ENCODE measurements at places on chromosomes 16 and 17.

- DNase-seq = no peak
Measured at GRCh38 chr17:49434821-49435670, 20.4 kb upstream of the PHB1 start.

DNA sequence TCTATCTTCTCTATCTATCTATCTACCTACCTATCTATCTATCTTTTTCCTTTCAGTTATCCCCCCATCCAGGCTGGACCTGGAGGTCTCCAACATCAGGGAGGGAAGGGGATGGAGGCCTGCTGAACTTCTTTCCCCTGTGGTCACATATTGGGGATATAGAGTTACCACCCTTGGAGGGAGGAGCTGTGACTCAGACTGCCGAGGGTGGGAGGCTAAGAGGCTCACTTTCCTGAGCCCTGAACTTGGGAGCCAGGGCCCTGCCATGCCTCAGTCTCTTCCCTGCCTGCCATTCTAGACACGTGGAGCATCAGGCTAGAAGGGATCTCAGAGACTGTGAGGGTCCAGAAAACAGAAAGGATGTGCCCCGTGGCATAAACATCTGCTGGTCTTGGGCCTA lies 8.4 kb downstream of the LRRC3C start:
- DNase-seq = no peak

GRCh38 chr16:17194190-17194780 lies 276.5 kb downstream of the XYLT1 start:
- DNase-seq = no peak

DNA sequence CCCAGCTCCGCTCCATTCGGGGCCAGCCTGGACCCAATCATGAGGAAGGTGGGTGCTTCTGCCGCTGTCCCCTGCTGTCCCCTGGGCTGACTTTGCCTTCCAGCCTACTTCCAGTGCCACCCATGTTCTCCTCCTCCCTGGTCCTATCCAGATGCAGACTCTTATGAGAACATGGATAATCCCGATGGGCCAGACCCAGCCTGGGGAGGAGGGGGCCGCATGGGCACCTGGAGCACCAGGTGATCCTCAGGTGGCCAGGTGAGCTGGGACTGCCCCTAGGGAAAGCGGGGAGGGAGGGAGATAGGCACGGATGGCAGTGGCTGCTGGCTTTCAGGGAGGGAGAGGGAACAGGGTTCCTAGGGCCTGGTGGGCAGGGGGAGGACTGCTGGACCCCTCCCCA lies 7.0 kb downstream of the CD19 start:
- no peak for DNase-seq

DNA sequence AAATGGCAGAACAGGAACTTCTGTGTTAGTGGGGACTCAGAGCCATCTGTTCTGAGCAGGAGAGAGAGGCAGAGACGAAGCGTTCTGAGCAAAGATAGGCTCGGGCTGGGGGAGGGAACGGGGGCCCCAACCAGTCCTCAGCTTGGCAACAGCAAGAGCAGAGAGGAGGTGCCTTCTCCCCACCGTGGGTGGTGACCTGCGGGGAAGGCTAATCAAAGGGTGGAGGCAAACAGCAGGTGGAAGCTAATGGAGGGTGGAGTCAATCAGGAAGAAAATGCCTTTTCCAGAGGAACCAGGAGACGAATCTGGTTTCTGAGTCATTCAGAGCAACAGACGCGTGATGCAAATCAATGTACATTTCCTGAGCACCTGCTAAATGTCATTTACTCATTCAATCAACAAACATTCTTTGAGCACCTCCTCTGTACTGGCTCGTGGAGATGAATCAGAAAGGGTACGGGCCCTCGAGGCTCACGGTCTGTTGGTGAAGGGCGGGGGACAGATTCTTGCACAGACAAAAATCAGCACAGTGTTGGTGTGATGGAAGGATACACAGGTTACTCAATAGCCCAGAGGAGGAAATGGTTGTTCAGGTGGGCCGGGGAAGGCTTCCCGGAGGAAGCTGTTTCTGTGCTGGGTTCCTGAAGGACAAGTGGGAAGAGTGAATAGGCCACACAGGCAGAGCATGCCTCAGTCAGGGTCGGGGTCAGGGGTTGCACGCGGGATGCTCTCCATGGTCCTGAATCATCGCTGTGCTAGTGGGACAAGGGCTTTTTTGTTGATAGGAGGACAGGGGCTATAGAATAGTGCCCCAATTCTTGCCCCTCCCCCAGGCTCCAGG lies 5.7 kb upstream of the SPNS2 start:
- no peak for DNase-seq

DNA sequence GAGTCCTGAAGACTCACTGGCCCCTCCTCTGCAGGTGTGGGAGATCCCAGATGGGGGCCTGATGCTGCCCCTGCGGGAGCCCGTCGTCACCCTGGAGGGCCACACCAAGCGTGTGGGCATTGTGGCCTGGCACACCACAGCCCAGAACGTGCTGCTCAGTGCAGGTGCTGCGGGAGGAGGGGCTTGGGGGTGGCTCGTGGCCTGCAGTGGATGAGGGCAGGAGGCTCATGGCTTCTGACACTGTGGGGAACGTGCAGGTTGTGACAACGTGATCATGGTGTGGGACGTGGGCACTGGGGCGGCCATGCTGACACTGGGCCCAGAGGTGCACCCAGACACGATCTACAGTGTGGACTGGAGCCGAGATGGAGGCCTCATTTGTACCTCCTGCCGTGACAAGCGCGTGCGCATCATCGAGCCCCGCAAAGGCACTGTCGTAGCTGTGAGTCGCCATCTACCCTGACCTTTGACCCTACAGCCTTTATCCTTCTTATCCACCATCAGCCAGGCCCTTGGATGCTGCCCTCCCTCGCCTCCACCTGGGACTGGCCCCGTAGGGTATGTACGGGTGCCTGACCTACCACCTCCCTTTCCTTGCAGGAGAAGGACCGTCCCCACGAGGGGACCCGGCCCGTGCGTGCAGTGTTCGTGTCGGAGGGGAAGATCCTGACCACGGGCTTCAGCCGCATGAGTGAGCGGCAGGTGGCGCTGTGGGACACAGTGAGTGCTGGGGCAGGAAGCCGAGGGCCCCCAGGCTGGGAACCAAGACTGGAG lies 3.6 kb downstream of the CORO1A start:
- no peak for DNase-seq

DNA sequence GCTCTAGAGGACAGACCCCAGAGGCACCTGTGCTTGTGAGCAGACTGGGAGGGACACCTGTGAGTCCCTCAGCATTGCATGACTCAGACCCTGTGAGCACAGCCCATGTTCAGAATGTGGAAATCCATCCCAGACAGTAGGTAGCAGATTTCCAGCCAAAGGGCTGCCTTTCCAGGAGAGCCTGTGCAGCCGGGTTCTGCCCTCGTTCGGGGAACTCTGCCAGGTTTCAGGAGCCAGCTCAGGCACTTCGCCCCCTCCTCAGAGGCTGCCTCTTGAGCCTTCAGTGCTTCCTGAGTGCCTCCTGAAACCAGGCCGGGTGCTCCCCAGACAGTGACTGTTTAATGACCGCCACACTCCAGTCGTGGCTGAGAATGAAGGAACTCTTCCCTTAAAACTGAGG lies 23.3 kb upstream of the SDR42E2 start:
- DNase-seq = no peak

DNA sequence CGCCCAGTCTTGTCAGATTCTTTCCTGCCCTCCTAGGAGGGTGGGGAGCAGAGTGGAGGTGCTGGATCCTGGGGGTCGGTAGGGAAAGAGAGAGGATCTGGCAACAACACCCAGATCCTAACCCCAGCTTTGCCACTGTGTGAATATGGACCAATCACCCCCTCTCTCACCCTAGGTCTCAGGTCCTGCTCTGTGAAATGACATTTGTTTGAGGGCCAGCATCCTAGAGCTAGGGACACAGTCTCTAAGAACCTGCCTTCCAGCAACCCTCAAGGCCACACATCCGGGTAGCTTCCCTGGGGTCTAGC lies 28.4 kb upstream of the MAP3K14 start:
- DNase-seq = no peak

- no peak for DNase-seq
Measured at GRCh38 chr16:57007530-57007929, 18.2 kb downstream of the NLRC5 start.
